Aorta (tissue), 5 donors: ENCODE measurements at places on chromosomes 3 and 15. TPM values are rescaled to one million over a fixed set of nuclear protein-coding genes. Genes with fewer than 3 reads are reported as not detected.

The ECE2 gene
- not detected for total RNA-seq

The GABRB3 gene
- 1.1 TPM for total RNA-seq

The RBPMS2 gene
- 9.9 TPM for total RNA-seq

The VIPR1 gene
- total RNA-seq, result 7.6 TPM

The CDHR4 gene
- total RNA-seq, result 1.1 TPM

The KBTBD12 gene
- total RNA-seq, result 7.6 TPM

The CADM2 gene
- total RNA-seq, result 1.8 TPM

The DLL4 gene
- total RNA-seq, result 28.4 TPM

The THAP10 gene
- 1.7 TPM for total RNA-seq

The TPRG1 gene
- total RNA-seq, result 14.9 TPM

The SLC22A14 gene
- total RNA-seq, result 0.49 TPM

GRCh38 chr15:76059320-76060117 is at the start of gene TMEM266:
Gene TMEM266 (plus strand): TSS chr15:76059985. CDS start chr15:76134264, 74,279 bp downstream.
- peak; percentile 77 for DNase-seq
- no peaks in the 10 kb centered on the region for H3K27me3 ChIP-seq
- no peak within 1 kb of the TSS for H3K27ac ChIP-seq
- peak within 1 kb of the TSS; percentile 62 for H3K4me3 ChIP-seq

GRCh38 chr3:45644063-45644790 is 45.0 kb upstream of the SACM1L start:
- no peak for DNase-seq
- H3K36me3 ChIP-seq, result no peaks in the 10 kb centered on the region
- peaks cover 7% of the 10 kb centered on the region for H3K4me1 ChIP-seq
- no peaks in the 10 kb centered on the region for H3K27me3 ChIP-seq
- H3K4me3 ChIP-seq, result no peak overlapping the region

GRCh38 chr3:129095285-129095684 is 26.3 kb downstream of the RAB43 start:
- no peak for DNase-seq
- peaks cover 2% of the 10 kb centered on the region for H3K36me3 ChIP-seq
- no peak overlapping the region for H3K27ac ChIP-seq
- H3K27me3 ChIP-seq, result no peaks in the 10 kb centered on the region
- no peak overlapping the region for H3K4me3 ChIP-seq

DNA sequence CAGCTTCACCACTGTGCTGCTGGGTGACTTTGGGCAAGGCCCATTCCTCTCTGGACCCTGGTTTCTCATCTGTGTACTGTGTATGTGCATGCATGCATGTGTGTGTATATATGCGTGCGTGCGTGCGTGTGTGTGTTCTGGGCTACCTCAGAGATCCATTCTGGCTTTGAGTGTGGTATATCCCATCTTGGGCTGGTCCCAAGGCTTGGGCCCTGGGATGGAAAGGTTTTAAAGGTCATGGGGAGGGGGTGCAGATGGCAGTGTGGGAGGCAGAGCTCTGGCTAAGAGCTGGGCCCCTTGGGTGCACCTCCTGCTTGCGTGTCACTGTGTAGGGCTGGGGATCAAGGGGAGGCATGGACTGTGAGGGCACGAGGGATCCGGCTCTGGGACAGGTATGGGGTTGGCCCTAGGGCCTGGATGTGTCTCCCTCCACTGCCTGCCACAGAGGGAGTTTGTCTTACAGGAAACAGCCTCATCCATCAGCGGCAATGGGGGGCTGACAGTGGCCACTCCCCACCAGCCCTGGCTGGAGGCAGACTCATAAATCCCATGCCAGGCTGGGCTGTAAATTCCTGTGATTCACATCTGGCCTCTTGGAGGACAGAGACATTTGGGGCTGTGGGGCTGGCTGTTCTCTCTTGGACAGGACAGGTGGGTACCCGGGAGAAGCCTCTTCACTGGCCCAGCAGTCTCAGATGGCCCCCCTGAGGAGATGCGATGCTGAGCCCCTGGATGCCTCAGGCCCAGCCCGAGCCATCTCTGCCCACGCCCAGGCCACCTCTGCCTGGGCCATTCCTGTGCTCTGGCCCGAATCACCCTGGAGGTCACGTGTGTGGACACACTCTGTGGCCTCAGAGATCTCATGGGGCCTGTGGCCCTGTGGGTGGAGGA is 21.4 kb upstream of the CSPG4 start:
- H3K27me3 ChIP-seq, result no peaks in the 10 kb centered on the region
- H3K4me1 ChIP-seq, result no peaks in the 10 kb centered on the region
- peak; percentile 41 for DNase-seq
- no peak overlapping the region for H3K27ac ChIP-seq

- no peaks in the 10 kb centered on the region for H3K4me1 ChIP-seq
- H3K4me3 ChIP-seq, result peak overlapping the region; percentile 88
- DNase-seq, result peak; percentile 84
- peak overlapping the region; percentile 49 for H3K27ac ChIP-seq
- no peaks in the 10 kb centered on the region for H3K36me3 ChIP-seq
Observed at GRCh38 chr3:49339581-49339940, 292 bp downstream of the USP4 start.

DNA sequence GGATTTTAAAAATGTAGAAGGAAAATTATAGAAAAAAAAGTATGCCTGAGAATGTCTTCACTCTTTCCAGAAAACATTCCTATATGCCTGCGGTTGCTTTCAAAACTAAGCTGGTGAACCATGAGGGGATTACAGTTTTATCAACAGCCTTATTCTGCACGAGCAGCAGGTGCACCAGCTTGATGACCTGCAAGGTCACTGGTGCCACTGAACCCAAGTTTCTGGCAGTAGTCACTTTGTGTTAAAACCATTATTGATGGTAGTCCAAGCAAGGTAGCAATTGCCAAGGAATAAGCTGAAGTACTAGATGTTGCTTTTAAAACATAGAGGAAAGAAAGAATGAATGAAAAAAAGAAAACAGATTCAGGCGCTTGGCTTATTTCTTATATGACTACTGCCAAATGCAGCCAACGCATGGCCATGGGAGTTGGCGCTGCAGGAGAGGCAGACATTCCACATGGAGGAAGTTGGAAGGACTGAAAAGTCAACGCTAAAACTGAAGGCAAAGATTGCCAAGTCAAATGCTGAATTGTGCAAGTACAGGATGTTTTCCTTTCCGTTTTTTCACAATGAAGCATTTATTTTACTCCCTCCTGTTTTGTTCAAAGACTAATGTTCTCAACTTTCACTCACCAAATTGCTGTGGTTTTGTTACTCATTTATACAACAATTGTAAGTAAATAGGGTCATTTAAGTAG is 601.4 kb downstream of the CADM2 start:
- H3K27ac ChIP-seq, result no peak overlapping the region
- no peaks in the 10 kb centered on the region for H3K27me3 ChIP-seq
- no peaks in the 10 kb centered on the region for H3K36me3 ChIP-seq
- no peaks in the 10 kb centered on the region for H3K4me1 ChIP-seq

DNA sequence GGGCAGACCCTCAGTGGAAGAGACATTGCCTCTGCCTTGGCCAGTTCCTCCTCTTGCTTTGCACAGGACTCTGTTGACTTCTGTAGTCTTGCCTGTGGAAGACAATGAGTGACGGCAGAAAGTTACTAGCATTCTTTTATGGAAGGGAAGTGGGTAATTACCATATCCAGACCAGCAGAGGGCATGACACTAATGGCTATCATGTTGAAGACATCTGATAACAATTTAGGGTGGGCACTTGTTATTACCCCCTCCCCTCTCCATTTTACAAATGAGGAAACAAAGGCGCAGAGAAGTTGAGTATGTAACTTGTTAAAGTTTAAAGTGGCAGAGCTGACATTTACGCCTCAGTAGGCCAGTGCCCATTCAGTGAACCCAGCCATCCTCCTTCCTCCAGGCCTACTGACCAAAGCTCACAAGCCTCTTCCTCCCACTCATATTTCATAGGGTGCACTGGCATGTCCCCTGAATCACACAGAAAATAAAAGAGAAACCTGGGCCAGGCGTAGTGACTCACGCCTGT is 48.2 kb upstream of the FMN1 start:
- H3K27me3 ChIP-seq, result no peaks in the 10 kb centered on the region
- H3K4me1 ChIP-seq, result no peaks in the 10 kb centered on the region
- H3K4me3 ChIP-seq, result no peak overlapping the region

GRCh38 chr3:7264196-7264526 is 403.2 kb downstream of the GRM7 start:
- H3K4me3 ChIP-seq, result no peak overlapping the region
- H3K27me3 ChIP-seq, result no peaks in the 10 kb centered on the region
- H3K36me3 ChIP-seq, result no peaks in the 10 kb centered on the region
- H3K4me1 ChIP-seq, result no peaks in the 10 kb centered on the region

DNA sequence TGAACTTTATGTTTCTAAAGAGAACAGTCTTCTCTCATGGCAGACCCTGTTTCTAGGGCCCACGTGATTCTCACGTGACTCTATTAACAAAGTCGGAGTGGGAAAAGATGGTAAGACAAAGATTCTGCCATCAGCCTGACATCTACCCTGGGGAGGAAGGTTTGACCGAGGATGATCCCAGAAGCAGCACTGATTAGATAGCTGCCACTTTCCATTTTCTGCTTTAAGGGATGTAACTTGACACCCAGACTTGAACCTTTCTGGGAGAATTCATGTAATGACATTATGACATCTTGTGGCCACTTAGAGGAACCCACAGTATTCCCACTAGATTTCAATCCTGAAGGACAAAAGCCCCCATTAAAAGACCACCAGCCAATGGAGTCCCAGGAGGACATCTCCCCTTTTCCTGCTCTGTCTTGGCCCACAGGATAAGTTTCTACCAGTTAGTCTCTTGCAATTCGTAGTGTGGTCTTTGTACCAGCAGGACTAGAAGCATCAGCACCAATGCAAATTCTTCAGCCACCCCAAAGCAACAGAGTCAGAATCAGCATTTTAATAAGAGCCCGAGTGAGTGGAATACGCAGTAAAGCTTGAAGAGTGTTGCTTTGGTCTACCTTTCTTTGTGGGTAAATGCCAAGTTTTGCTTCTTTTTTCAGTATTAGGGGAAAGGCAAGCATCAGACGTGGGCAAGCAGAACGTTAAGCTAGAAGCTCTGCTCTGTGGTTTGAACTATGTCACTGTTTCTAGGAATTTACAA is 480.5 kb upstream of the PROK2 start:
- no peaks in the 10 kb centered on the region for H3K27me3 ChIP-seq
- H3K36me3 ChIP-seq, result no peaks in the 10 kb centered on the region
- no peak for DNase-seq
- no peak overlapping the region for H3K27ac ChIP-seq
- no peaks in the 10 kb centered on the region for H3K4me1 ChIP-seq
- no peak overlapping the region for H3K4me3 ChIP-seq

DNA sequence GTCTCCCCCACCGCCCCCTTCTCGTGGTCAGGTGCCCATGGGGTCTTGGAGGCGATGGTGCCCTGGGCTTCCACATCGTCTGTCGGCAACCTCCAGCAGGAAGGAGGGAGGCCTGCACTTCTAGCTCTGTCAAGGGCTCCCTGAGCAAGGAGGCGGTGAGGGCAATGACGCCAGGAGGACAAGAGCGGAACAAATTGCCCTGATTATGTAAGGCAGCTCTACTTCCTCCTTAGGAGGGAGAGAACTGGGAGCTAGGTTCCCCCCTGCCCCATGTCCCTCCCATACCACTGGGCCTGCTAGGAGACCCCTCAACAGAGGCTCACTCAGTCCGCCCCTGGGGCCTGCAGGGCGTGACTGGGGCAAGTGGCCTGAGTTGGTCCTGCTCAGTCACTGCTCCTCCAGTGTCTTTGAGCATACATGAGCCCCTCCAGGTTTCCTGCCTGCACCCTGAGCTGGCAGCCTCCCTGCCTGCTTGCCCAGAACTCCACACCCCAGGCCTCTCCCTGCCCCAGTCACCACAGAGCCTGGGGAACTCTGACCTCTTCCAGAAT is 56.1 kb downstream of the CACNA2D2 start:
- no peak overlapping the region for H3K4me3 ChIP-seq
- no peak for DNase-seq
- H3K36me3 ChIP-seq, result no peaks in the 10 kb centered on the region
- no peaks in the 10 kb centered on the region for H3K4me1 ChIP-seq
- H3K27me3 ChIP-seq, result no peaks in the 10 kb centered on the region
- H3K27ac ChIP-seq, result no peak overlapping the region

GRCh38 chr15:49827311-49827710 is 206.5 kb downstream of the DTWD1 start:
- no peak overlapping the region for H3K27ac ChIP-seq
- no peak overlapping the region for H3K4me3 ChIP-seq
- no peaks in the 10 kb centered on the region for H3K36me3 ChIP-seq
- no peaks in the 10 kb centered on the region for H3K4me1 ChIP-seq
- no peak for DNase-seq

GRCh38 chr3:177358091-177358976 is 161.1 kb upstream of the TBL1XR1 start:
- no peaks in the 10 kb centered on the region for H3K27me3 ChIP-seq
- no peak overlapping the region for H3K4me3 ChIP-seq
- no peaks in the 10 kb centered on the region for H3K4me1 ChIP-seq
- no peaks in the 10 kb centered on the region for H3K36me3 ChIP-seq
- H3K27ac ChIP-seq, result peak overlapping the region; percentile 66

DNA sequence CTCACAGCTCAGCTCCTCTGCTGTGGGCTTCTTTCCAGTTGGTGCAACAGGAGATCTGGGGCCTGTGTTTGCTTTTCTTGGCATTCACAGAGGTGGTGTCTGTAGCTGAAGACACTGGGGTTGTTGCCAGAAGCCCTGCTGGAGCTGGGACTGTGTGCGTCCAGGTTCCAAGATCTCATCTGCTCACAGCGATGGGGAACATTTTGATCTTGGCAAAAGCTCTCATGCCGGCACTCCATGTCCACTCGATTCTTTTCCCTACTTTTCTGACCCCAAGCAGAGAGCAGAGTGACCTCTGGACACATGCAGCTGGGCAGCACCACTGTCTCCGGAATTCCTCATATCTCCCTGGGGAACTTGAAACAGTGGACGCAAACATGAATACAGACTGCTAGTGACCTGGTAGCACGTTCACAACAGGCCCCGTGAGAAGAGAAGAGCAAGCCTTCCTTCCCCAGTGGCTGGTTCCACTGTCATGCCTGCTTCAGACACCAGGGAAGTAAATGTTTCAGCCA is 36.1 kb upstream of the MECOM start:
- H3K4me3 ChIP-seq, result no peak overlapping the region
- no peaks in the 10 kb centered on the region for H3K4me1 ChIP-seq
- no peak overlapping the region for H3K27ac ChIP-seq
- DNase-seq, result peak; percentile 53

DNA sequence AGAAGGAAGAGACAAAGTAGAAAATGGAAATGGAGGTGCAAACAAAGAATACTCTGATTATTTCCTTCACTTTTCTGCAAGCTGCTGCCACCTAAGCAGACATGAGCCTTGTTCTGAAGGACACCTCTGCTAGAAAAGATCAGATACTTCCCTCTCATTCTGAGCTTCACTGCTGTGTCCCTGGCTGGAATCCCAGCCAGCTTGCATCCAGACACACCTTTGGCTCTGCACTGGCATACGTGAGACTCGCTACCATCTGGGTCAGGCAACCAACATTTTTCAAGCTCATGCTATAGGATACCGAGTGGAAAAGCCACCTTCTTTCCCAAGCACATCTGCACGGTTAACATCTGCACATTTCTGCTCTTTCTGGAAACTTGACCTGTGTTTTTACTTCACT is 166.7 kb upstream of the SUCLG2 start:
- H3K4me3 ChIP-seq, result no peak overlapping the region
- no peaks in the 10 kb centered on the region for H3K36me3 ChIP-seq
- no peak overlapping the region for H3K27ac ChIP-seq
- no peak for DNase-seq
